ENCODE measurements at places on chromosomes 6 and 20. TPM values are rescaled to one million over a fixed set of nuclear protein-coding genes. Genes with fewer than 3 reads are reported as not detected.

GRCh38 chr6:169859978-169860703 lies 108.7 kb downstream of the ERMARD start:
- DNase-seq: no peak

The KIAA1755 gene
- not detected for total RNA-seq

DNA sequence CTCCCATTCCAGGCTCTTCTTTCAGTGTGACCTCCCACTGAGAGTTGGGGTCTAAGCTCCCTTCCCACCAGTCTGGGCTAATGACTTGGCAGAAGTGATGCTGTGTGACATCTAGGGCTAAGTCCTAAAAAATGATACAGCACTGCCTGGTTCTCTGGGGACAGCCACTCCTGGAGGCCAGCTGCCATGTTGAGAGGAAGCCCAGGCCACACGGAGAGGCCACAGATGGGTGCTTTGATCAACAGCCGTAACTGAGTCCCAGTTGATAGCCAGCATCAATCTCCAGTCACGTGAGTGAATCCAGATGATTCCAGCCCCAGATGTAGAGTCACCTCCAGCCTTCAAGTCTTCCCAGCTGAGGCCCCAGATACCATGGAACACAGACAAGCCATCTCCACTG lies 13.8 kb downstream of the SUN5 start:
- DNase-seq: no peak

The BCKDHB gene
- 16.4 TPM for total RNA-seq

- DNase-seq: no peak
Observed at GRCh38 chr6:55666606-55667225, 87.7 kb upstream of the HMGCLL1 start.

- DNase-seq: no peak
Observed at GRCh38 chr6:168147205-168147738, 68.3 kb upstream of the FRMD1 start.

- DNase-seq: no peak
Observed at GRCh38 chr6:41358503-41358902, 23.1 kb downstream of the NCR2 start.

GRCh38 chr20:539848-540247 lies 3.7 kb downstream of the CSNK2A1 start:
- DNase-seq: no peak

Measured in activated CD4-positive, alpha-beta T cell treated with anti-CD3 and anti-CD28 coated beads, Interleukin-2, amount 10 ng/mL, durations not matched to agents 7 days and 5 days (primary cell).